Activated T-cell treated with anti-CD3 and anti-CD28 coated beads for 24 hours (primary cell): ENCODE measurements at places on chromosomes 7 and 10.

GRCh38 chr10:20233423-20233822 is 417.2 kb downstream of the PLXDC2 start:
- DNase-seq = no peak

DNA sequence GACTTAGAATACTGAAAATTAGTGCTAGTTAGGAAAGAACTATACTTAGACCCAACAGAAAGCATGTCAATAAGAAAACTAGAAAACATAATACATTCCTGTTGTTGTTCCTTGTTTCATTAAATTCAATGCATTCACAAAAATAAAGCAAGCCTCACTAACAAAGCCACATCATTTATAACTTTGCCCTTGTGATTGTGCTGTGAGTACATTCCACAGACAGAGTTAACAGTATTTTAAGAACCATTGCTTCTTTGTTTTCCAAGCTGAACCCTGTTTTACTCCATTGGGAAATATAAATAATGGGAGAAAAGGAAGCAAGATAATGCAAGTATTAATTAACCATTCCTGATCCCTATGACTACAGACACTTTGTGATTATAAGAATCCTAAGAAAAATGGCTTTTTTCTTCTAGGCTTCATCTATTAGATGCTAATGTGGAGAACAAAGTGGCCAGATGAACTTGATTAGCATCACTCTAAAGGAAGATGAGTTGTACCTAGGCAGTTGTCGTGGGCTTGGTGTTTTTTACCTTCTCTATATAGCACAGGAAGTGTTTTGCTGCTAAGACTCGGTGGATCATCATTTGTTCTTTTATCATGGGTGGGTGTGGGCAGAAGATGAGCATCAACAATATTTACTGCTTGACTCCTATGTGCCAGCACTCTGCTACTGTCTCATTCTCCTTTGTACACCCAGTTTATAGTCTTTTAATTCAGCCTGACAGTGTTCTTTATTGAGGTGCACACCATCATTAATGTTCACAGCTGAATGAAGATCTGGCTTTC is 34.2 kb upstream of the ZNRF2 start:
- no peak for DNase-seq

- no peak for DNase-seq
These were observed 6.9 kb upstream of the UBE2H start for GRCh38 chr7:129959471-129960203.

GRCh38 chr7:126569402-126569801 is 683.3 kb downstream of the GRM8 start:
- no peak for DNase-seq

DNA sequence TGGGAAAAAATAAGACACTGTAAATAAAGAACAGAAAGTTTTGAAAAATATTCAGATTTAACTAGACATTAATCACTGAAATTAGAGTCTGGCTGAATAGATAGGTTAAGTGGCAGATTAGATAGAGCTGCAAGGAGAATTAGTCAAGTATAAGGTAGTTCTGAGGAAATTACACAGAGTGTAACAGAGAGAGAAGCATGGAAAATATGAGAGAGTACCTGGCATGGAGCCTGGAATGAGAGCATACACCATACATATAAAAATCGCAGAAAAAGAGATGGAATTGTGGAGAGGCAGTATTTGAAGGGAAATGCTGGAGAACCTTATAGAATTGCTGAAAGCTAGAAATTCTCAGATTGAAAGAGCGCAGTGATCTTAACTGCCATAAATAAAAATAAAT is 46.9 kb downstream of the ZNRF2 start:
- no peak for DNase-seq

DNA sequence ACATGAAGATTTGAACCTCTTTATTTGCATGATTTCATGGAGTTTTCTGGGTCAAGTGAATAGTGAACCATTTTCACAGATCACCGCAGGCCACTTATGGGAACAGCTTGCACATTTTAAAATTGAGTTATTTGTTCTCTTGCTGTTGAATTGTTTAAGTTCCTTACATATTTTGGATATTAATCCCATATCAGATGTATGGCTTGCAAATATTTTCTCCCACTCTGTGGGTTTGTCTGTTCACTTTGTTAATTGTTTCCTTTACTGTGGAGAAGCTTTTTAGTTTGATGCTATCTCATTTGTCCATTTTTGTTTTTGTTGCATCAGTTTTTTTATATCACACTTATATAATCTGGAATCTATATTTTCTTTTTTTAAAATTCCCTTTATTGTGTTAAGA is 14.1 kb upstream of the ZC3HAV1L start:
- no peak for DNase-seq

GRCh38 chr7:80440883-80441282 is 71.0 kb downstream of the GNAT3 start:
- no peak for DNase-seq

DNA sequence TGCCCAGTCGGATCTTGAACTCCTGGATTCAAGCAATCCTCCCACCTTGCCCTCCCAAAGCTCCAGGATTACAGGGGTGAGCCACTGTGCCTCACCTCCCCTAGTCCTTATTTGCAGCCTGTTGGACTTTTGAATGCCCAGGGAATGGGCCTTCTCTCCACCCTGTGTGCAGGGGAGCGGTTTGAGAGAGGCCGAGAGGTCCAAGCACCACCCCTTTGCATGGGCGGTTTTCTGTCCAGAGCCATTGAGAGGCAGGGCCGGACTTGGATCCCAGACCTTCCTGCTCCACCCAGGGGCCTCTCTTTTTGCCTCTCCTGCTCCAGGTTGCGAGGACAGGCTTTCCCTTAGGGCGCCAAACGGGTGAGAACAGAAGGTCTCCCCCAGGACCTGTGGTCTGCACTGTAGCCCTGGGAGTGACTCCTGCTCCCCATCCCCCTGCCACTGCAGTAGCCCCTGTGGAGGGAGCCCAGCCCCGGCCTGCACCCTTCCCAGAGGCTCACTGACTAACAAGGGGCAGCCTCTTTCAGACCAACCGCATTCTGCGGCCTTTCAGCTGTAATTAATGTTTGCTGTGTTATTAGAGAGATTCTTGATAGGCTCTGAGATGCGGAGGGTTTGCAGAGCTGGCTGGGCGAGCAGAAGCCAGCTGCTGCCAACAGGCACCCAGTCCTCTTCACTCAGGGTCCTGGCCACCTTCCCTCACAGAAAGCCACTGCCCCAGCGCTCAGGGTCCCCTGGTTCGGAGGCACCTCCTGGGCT is 57.9 kb downstream of the ELFN1 start:
- no peak for DNase-seq

DNA sequence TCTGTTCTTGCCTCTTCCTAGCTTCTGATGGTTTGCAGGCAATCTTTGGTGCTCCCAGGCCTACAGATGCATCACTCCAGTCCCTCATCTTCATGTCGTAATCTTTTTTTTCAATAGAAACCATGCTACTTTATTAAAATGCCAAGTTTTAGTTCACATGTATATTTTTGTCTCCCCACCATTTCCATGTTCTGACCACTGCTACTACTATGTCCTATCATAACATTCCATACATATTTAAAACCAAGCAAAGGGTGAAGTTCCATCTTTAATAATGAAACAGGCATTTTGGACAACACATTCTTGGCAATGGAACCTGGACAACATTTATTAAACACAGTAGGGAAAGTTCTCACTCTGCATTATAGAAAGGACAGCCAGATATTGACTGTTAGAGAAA is 58.8 kb downstream of the ZNF518A start:
- DNase-seq = no peak

GRCh38 chr10:90745565-90745964 is 112.3 kb downstream of the HTR7 start:
- DNase-seq = no peak

GRCh38 chr10:57222603-57223002 is 861.5 kb upstream of the ZWINT start:
- DNase-seq = no peak

DNA sequence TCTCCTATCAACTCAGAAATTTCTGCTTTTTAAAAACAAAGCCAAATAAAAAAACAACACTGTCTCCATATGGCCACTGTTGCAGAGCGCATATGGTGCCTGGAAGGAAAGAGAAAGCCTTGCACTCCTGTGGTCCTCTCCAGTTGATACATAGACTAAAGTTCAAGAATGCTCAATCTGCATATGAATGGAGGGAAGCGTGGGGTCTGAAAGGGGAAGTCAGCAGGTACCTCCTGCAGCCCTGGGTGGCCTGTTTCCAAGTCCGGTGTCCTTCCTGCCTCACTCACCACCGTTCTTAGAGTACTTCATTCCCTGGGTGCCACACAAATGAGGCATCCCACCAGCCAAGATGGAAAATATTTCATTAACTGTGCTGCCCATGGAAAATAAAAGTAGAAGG is 138.3 kb upstream of the PALS2 start:
- no peak for DNase-seq

GRCh38 chr7:126662856-126663255 is 589.9 kb downstream of the GRM8 start:
- no peak for DNase-seq

DNA sequence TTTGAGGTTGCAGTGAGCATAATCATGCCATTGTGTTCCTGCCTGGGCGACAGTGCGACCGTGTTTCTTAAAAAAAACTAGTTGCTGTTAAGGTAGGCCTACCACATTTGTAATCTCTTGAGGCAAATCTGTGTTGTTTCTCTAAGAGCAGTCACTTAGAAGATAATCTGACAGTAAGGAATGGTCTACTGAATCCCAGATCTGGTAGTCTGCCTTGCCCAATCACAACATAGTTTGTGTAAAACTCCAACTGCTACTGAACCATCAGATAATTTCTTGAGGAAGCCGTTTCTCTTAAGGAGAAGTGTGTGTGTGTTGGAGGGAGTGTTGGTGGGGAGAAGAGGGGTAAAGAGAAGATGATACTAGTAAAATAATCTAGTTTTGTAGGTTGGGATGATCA is 5.0 kb downstream of the NRF1 start:
- DNase-seq = no peak

- no peak for DNase-seq
These were observed 19.6 kb upstream of the INPP5A start for GRCh38 chr10:132517951-132518521.

GRCh38 chr7:27196287-27196767 is 3.6 kb downstream of the HOXA13 start:
- DNase-seq = peak; percentile 75

- no peak for DNase-seq
These were observed 124.5 kb downstream of the MYOF start for GRCh38 chr10:93357680-93358079.

DNA sequence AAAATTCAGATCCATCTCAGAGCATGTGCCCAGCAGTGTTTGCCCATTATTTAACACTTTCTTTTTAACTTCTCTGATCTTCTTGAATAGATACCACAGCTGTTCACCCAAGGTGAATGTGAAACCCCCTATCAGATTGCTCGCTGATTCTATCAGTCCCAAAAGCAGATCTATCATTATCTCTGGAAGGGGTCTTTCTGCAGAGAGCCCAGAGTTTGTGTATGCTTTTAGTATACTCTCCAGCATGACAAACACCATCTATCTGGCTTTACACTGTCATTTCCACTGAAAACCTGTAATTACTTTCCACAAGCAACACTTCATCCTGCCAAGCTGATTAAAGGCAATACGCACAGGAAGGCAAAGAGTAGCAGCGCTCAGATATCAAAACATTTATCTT is 168.2 kb downstream of the CACNA2D1 start:
- DNase-seq = no peak

DNA sequence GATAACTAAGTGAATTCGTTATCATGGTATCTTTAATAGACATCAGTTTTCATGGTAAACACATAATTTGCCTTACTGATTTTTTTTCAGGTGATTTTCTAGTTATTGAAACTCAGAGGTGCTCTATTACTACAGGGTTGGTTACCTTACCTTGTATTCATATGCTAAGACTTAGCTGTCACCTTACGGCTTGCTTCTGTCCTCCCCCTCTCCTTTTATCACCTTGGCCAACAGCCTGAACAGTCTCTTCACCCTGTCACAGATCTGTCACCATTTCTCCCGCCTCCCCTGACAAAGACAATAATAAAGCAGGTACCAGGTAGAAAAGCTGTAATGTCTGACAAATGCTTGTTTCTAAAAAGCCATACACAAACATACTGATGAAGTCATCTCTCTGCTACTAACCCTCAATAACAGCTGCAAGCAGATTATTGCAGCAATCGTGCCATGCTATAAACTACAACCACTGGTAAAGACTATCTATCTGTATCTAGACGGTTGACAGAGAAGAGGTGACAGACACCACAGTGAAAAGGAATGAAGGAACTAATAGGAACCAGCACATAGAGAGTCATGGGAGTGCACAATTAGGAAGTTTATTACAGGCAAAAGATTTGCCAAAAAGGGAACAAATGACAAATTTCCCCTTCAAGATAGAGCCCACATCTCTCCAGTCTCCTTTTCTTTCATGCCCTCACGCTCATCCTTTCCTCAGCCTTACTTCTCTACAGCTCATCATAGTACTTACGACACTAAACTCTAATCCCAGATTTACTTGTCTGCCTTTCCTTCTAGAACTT is 57.2 kb downstream of the ARHGAP12 start:
- no peak for DNase-seq

DNA sequence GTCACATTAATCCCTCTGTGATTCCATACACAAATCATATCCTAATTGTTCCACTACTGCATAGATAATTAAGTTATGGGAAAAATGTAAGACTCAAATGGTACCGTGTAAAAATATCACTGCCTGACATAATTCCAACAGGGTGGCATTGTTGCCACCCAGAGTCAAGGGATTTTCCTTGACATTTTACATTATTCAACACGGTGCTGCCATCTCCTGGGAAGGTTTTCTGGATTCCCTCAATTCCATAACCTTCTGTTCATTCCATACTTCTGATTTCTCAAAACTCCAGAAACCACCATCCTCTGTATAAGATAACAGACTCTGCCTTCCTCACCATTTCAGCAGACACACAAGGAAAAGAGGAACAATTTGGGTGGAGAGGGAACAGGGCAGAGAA is 495.9 kb downstream of the XPNPEP1 start:
- no peak for DNase-seq

DNA sequence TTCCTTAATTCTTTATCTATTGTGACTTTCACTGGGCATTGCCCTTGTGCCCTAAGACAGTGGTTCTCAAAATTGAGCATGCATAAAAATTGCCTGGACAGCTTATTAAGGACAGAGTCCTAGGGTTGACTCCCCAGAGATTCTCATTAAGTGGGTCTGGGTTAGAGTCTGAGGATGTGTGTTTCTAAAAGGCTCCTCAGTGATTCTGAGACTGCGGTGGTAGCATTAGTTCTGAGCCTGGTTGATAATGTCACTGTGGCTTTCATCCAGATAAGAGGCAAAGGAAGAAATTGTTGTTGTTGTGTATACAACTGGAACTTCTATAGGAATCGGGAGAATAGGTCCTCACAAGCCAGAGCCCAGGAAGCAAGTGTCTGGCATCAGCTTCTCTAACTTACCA is 1.3 kb downstream of the IFIT2 start:
- DNase-seq = no peak

GRCh38 chr7:27178366-27178765 is 4.2 kb upstream of the HOXA10 start:
- no peak for DNase-seq

DNA sequence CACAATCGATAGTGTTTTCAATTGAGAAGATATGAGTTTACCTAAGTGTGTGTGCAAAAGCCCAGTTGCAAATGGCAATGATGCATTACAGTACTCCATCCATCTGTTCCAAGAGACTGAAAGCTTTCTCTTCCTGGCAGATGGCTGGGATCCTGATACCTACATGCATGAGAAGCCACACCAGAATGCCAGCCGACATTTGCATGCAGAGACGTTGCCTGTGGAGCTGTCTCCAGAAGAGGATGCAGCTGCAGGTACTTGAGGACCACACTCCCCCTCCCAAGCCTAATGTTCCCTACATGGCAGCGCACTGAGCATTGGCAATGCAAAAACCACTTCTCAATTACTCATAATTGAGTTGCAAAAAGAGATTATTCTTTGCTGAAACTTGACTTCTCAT is 332.1 kb downstream of the WDR11 start:
- no peak for DNase-seq

GRCh38 chr10:124495725-124496124 is 34.1 kb downstream of the LHPP start:
- DNase-seq = no peak
